ENCODE measurements at places on chromosomes 1 and 21.

DNA sequence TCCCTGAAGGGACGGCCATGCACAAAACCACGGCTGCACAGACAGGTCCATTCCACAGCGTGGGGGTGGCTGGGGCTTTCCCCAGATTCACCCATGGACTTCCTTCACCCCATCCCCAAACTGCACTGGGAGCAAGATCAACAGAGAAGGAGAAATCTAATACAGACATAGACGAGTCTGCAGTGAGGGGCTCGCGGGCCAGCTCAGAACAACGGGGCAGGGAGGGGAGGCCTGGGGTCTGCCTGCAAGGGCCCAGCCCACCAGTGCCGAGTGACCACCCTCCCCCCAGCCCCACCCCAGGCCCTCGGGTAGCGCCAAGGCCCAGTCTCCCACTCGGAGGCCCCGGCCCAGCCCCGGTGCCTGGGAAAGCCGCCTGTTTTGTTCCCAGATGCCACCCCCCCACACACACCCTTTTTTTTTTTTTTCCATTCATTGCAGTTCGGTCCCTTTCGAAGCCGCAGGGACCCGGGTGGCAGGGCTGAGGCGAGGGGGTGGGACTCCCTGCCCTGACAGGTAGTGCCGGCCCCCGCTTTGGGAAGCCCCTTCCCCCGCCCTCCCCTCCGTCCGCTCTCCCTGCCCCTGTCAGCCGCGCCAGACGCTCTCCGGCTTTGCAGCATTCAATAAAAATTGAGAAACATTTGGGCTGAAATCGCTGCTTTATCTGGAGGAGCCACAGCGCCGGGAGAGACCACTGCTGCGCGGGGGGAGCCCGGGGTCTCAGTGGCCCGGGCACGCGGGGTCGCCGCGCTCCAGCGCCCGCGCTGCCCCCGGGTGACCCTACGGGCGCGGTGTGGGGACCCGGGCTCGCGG is 543 bp upstream of the EPHB2 start:
- peak; percentile 6 for DNase-seq

DNA sequence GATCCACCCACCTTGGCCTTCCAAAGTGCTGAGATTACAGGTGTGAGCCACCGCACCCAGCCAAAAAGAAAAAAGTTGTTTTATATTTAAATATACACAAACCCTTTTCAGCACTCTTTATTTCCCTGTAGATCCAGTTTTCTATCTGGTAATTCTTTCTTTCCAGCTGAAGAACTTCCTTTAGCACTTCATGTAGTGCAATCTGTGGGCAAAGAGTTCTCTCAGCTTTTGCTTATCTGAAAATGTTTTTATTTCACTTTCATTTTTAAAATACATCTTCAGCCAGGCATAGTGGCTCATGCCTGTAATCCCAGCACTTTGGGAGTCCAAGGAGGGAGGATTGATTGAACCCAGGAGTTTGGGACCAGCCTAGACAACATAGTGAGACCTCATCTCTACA is 28.5 kb upstream of the HYI start:
- no peak for DNase-seq

GRCh38 chr1:6347641-6348487 is 45.7 kb downstream of the ACOT7 start:
- peak; percentile 42 for DNase-seq

DNA sequence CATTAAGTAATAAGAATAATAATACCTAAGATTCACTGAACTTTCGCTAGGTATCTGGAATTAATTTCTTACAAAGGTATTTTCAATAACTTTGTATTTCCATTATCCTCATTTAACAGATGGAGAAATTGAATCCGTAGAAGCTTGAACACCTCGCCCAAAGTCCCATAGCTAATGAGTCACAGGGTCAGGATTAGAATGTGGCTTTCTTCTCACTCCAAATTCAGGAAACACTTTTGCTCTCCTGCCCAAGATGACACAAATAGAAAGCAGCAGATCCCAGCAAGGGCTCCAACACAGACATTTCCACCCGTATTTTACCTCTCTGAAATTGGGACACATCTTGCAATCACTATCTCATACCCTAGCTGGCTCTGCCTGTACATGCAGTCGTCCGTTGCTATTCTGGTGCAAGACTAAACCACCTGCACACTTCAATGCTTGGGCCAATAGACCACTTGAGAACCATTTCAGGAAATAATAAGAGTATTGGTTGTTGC is 125.9 kb upstream of the GREM2 start:
- no peak for DNase-seq

DNA sequence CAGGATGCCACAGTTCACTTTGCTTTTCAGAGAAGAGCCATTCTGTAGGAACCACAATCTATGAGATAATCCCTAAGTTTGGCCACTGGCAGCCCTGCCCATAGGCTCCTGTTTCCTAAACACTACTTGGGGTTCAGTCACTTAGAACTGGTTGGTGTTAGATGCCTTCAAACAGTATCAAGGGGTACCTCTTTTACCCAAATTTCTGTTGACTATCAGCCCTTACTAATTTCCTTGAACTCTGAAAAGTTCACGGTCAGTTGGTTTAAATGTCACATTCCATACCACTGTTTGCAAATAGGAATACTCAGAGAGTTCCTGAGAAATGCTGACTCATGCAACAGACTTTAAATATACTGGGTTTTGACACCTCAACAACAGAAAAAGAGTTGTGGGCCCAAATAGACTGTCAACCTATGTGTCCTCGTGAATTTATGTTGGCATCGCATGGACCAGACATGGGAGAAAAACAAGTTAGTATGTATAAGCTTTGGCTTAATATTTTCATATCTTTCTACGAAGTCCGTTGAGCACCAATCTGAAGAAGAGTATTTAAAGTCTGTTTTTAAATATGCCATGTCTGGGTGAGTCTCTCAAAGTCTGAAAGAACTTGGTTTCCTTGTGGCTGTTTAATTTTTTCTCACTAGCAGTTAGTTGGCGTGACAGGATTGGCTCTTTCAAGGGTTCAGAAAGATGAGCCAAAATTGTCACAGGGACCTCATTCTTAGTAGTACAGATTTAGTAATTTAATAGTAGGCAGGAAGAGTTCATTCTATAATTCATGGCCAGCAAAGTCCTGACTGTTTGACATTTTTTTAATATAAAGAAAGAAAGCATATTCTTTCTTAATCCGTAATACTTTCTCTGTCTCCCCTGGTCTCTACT is 56.5 kb upstream of the ZNF326 start:
- DNase-seq: no peak

- peak; percentile 62 for DNase-seq
Observed at GRCh38 chr1:16032388-16033102, 10.7 kb downstream of the CLCNKA start.

GRCh38 chr1:42593486-42594100 is 64.6 kb upstream of the PPIH start:
- no peak for DNase-seq

GRCh38 chr1:77424236-77424635 is 142.4 kb downstream of the AK5 start:
- DNase-seq: no peak

- peak; percentile 35 for DNase-seq
Observed at GRCh38 chr21:45768011-45768739, 124.7 kb downstream of the PCBP3 start.

GRCh38 chr1:67059346-67059745 is 5.4 kb upstream of the SLC35D1 start:
- DNase-seq: no peak

- no peak for DNase-seq
Observed at GRCh38 chr1:163248064-163248463, 45.3 kb upstream of the RGS5 start.

- no peak for DNase-seq
Observed at GRCh38 chr1:185560760-185561159, 173.4 kb upstream of the HMCN1 start.

GRCh38 chr1:15507278-15507677 is 16.7 kb downstream of the CASP9 start:
- DNase-seq: no peak

DNA sequence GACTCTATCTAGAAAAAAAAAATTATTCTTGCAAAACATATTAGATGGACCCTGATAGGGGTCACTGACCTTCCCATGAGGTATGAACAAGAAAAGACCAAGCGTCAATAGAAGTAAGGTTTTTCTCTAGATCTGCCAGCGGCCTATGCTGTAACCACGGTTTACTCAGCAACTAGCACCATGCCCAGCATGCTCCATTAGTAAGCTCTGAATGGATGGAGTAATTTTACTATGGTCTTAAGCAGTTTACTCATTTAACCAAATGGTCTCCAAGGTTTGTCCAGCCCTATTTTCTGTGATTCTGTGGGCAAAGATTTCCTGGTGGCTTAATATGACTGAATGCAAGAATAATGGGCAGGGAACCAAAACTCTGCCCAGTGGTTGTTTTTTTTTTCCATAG is 113.9 kb downstream of the ADSS2 start:
- no peak for DNase-seq

DNA sequence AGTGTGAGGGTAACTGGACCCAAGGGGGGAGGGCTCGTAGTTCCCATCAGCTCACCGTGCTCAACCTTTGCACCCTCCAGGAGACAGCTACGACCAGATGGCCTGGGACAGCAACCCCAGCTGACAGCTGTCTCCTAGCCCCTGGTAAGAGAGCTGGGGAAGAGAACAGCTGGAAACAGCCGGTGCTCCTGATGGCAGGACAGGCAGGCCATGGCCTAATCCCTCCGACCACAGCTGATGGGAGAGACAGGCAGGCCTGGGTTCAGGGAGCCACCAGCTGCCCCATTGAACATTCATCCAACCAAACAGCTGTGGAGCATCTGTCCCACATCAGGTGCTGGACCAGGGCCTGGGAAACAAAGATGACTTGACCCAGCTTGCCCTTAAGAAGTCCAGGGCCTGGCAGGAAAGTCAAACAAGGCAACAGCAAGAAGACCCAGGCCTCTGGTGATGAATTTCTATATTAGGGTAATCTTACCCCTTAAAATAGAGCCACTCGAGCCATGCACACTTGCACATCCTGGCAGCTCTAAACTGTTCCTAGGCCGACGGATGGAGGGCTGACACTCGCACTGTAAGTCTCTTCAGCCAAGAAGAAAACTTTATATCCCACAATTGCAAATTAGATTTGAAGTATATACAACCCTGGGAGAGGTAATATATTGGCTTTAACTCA is 12.2 kb downstream of the OLFML2B start:
- no peak for DNase-seq

DNA sequence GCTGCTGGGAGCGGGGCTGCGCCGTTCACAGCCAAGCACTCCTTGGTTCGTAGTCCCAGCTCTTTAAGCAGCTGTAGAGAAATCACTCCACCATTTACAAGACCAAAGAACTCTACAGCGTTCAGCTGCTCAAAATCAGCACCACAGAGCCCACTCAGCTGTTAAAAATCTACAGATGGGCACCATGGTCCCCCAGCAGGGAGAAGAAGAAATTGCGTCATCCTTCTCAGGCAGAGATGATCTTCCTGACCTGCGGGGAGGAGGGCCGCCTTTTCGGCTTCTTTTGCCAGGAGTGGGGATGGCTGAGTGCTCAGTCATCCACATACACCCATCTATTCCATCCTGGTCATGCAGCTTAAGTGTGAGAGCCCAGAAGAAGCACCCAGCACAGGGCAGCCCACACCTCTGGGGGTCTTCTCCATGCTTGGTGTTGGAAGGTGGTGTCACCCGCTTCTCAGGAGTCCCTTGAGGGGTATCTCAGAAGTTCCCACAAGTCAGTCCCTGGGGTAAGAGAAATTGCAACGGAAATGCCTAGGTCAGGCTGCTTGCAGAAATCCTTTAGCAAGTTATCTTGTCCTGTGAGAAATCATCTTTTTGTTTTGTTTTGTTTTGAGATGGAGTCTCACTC is 163.8 kb downstream of the NPHP4 start:
- no peak for DNase-seq

DNA sequence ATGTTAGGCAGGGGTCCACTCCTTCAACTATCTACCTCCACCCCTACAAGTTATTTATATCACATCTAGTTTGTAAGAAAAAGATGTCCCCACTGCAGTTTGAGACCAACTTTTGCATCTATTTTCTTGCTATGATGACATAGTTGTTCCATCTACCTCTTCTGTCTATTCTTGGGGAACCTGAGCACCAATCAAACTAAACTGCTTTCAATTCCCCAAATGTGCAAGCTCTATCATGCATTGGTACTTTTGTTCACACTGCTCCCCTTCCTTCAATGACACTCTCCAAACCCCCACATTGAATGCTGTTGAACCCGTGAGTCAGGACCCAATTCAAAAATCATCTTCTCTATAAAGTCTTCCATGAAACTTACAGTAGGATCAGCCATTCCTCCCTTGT is 16.0 kb upstream of the FRRS1 start:
- no peak for DNase-seq

- no peak for DNase-seq
Observed at GRCh38 chr1:207923561-207923960, 12.6 kb upstream of the CD34 start.

- no peak for DNase-seq
Observed at GRCh38 chr1:2976180-2976562, 45.1 kb upstream of the ACTRT2 start.

DNA sequence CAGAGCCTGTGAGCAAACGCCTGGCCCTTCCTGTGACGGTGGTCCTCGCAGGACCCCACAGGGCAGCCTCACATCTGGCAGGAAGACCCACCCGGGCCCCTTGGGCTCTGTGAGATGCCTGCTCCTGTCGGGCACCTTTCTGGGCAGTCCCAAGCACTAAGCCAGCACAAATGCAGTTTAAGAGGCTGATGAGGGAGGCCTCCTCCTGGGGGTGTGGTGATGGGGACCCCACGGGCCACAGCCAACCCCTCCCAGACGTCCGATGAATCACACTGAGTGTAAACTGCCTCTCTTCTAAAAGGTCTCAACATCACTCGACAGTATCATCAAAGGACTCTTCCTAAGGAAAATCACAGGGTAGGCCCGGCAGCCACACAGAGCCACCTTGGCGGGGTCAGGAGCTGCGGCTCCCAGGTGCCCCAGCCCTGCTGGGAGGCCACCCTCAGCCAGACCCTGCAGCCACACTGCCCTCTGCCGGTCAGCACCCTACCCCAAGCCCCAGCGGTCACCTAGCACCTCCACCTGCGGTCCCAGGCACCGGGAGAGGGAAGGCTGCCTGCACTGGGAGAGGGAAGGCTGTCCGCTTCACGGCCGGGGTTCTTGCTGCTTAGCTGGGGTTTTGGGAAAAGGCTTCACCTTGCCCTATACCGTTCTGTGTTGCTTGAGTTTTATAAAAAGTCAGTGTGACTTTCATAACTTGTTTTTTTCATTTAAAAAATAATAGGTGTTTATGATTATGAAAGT is 3.9 kb upstream of the PRKCZ start:
- DNase-seq: peak; percentile 37

GRCh38 chr1:102241431-102242338 is 245.0 kb upstream of the OLFM3 start:
- no peak for DNase-seq

- DNase-seq: peak; percentile 21
Observed at GRCh38 chr1:159881622-159882526, 18.1 kb downstream of the CFAP45 start.

DNA sequence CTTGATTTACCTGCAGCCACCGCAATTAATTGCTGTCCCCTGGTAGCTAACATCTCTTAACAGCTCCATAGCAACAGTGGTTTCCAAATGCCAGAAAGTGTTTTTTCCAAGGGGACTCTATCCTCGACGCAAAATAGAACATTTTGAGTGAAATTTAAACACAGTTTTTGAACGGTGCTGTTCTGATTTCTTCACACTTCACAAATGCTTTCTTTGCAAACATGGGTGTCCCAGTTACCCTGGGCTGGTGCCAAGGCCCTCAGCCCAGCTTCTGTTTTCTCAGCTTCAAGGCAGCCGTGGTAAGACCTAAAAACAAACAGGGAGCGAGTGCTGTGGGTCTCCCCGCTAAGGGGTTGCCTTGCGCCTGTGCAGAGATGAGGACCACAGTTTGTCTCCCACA is 147.3 kb upstream of the VAMP3 start:
- DNase-seq: no peak

Data from stimulated activated CD4-positive, alpha-beta T cell treated with anti-CD3 and anti-CD28 coated beads, TNF-alpha, amount 100 ng/mL, for 24 hours (primary cell).